ENCODE measurements at places on chromosomes 12 and 14. TPM values are rescaled to one million over a fixed set of nuclear protein-coding genes. Genes with fewer than 3 reads are reported as not detected.

DNA sequence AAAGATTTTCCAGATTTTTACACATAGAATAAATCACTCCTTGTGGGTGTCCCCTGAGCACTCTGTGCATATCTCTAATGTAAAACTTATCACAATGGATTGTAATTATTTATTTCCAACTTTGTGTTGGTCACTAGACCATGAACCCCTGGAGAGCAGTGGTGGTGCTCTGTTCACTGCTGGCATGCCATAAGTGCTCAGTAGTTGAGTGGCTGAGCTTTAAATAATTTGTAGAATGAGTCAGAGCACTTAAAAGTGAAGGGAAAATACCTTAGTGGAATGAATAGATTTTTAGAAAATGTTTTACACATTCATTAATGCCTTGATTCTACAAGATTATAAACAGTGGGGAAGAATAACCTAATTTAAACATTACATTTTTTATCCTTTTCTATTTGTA is 6.3 kb downstream of the MGAT4C start:
- no peak for DNase-seq

Gene FAM90A1
- 0.21 TPM for total RNA-seq

Gene ASIC1
- total RNA-seq: 1.8 TPM

Gene TMEM132D
- not detected for total RNA-seq

GRCh38 chr12:114407842-114408411 is 2.0 kb upstream of the TBX5 start:
- DNase-seq: no peak

Gene BBOF1
- total RNA-seq: 3.7 TPM

- no peak for DNase-seq
Measured at GRCh38 chr12:117044790-117045159, 54.4 kb downstream of the TESC start.

Gene CLEC12A
- 0.78 TPM for total RNA-seq

Data from tibial nerve (tissue), 4 donors.